Activated CD4-positive, alpha-beta T cell treated with anti-CD3 and anti-CD28 coated beads, Interleukin-2, amount 50 U/mL, for 24 hours (primary cell): ENCODE measurements at places on chromosomes 1 and 21.

- peak; percentile 26 for DNase-seq
These were observed 17.7 kb downstream of the RAP1GAP start for GRCh38 chr1:21651214-21652042.

DNA sequence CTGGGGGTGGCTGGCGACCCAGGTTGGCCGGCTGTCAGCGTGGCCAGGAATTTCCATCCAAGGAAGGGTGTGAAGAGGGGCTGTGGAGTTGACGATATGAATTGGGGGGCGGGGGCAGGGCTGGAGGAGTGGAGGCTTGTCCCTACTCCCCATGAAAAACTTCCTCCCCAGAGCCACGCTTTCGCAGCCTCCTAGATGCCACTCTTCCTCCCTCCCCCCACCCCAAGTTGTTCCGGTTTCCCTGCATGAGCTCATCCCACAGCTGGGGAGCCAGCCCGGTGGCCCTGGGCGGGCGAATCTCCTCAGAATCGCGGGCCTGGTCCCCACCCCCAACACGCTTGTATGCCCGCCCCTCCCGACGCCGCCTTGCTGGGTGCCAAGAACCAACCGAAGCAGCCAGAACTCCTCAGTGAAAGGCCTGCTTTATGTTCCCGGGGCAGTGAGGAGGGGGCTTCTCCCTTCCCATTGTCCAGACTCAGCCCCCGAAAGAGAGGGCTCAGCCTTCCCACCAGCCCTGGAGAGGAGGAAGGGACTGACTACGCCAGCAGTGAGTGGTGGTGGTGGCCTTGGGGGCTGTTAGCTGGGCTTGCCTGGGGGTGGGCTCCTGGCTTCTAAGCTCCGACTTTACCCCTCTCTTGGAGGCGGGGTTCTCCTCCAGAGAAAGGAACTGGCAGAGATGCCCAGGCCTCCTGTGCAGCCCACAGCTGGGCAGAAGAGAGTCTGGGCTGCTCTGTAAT, 1.8 kb upstream of the CSMD2 start:
- DNase-seq: no peak

DNA sequence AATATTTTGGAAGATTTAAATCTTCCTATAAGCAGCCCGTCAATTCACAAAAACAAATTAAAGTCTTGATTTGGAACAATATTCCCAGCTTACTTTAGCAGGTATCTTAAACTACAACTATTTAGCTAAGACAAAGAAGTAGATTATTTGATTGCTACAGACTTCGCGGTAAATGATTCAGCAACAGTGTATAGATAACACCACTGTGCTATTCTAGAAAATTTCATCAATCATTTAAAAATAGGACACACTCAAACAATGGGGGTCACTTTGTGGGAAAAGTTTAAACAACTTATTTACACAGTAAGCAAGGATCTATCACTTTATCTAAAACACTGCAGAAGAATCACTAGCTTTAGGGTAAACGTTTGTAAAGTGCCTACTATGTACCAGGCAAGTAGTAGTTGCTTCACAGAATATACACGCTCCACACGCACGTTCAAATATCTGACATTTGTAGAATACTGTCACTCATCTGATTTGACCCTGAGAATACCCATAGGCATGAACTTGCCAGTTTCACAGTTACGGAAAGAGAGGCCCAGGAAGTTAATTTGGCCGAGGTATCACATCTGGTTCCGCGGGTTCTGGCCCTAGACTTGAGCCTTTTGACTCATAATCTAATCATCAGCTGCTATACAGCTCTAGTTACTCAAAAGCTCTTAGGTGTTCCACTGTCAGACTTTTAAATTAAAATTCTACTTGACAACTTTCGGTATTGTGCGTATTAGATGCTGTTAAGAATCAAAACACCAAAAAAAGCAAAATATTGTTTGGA, 876 bp downstream of the DENND2C start:
- no peak for DNase-seq

DNA sequence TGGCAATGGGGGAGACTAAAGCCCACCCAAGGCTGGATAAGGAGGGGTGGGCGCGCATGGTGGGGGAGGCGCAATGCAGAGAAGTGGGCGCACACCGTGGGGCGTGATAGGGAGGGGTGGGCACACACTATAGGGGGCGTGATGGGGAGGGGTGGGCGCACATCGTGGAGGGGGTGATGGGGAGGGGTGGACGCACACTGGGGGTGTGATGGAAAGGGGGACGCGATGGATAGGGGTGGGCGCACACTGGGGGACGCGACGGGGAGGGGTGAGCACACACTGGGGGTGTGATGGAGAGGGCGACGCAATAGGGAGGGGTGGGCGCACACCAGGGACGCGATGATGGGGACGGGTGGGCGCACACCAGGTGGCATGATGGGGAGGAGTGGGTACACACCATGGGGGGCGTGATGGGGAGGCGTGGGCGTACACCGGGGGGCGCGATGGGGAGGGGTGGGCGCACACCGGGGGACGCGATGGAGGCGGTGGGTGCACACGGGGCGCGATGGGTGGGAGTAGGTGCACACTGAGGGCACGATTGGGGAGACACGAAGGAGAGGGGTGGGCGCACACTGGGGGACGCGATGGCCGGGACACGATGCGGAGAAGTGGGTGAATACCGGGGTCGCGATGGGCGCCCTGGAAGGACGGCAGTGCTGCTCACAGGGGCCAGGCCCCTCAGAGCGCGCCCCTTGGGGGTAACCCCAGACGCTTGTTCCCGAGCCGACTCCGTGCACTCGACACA, 929 bp downstream of the SUMO3 start:
- DNase-seq: no peak

- no peak for DNase-seq
These were observed 11.5 kb downstream of the PHLDA3 start for GRCh38 chr1:201457508-201457960.

DNA sequence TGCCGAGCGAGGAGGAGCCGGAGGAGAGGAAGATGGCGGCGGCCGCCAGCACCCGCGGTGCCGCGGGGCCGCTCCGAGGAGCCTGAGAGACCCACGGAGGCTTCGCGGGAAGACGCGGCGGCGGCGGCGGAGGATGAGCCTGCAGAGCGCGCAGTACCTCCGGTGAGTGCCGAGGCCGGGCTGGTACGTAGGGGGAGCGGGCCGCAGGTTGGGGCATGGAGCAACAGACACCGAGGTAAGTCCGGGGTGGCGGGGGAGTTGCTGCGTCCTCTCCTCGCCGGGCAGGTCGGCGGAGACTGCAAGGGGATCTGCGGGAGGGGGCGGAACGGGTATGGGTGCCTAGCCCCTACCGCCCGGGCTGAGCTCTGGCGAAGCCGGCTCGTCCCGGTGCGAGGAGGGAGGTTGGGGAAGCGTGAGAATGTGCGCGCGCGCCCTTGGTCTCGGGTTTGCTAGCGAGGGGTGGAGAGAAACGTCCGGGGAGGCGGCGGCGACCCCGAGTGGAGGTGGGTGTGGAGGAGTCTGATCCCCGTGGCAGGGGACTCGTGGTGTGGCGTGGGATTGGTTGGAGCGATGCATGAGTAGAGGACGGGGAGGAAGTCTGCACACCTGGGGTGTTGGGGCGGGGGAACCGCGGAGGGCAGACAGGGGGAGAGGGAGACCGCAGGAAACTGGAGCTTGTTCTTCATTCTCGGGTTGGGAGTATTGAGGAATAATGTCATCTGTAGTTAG, at the start of gene SMG7:
Gene SMG7, plus strand, starts transcription at position 12 of the 729 bp plus-strand sequence. Its CDS starts 122 bp downstream, at position 134.
- DNase-seq: no peak
